ENCODE measurements at places on chromosomes 11 and 22.

- DNase-seq = no peak
Observed at GRCh38 chr11:82024760-82025159, 708.9 kb downstream of the FAM181B start.

DNA sequence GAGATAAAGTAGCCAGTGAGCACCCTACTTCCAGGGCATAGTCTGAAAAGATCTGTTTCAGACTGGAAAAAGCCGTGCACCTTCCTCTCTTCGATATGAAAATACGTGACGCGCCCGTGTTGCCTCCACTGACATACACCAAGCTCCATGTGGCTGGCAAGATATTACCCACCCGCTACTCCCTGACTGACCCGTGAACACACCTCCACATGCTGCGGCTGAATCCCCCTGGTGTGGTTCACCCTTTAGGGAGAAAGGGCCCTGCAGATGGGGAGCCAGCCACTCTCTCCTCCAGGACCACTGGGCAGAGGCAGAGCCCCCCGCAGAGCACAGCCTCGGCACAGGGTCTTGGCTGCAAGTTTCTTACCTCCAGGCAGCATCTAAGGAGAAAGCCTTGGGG, 245.0 kb downstream of the BRD1 start:
- no peak for DNase-seq

GRCh38 chr11:92707173-92707619, 262.3 kb upstream of the MTNR1B start:
- DNase-seq = peak; percentile 92

DNA sequence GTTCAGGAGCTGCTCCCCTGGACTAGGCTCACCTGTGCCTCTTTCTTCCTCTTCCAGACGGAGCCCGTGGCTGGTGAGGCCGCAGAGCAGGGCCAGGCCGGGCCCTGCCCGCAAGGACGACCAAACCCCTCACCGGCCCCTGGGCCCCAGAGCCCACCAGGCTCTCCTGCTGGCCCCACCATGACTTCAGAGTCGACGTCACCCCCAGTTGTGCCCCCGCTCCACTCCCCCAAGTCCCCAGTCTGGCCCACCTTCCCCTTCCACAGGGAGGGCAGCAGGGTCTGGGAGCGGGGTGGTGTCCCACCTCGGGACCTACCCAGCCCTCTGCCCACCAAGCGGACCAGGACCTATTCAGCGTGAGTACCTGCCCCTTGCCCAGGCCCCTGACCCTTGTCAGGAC, 11.0 kb downstream of the CSDC2 start:
- no peak for DNase-seq

DNA sequence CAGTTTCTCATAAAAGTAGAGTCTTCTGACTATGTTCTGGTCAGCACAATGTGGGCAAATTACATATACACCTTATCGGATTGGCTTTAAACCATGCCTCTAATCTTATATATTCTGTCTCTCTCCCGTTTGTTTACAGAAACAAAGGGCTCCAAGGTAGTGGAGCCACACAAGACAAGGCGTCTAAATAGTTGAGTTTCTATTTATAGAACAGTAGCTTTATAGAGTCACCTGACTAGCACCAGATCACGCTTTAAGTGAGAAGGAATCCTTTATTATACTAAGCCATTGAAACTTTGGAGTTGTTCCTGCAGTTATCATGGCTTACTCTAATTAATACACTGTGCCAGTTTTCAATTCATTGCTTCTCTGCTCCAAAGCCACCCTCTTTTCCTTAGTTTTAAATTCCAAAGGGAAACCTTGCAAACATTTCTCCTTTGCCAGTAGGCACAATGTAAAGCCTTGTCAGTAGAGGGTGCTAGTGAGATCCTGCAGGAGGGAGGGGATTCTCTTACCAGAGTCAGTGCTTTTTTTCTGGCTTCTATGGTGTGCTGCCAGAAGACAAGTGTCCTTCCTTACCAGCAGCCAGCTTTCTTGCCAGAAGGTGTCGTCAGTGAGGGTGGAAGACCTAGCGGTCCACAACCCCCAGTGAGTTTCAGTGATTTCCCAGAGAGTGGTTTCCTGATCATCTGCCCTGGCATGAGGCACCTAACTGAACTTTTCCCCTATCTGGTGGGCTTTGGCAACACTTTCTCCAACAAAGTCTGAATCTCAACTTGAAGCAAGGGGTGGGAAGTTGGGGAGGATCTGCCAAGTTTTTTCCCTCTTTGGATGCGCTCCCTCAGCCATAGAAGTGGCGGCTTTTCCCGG, 71.7 kb downstream of the RAB38 start:
- no peak for DNase-seq

DNA sequence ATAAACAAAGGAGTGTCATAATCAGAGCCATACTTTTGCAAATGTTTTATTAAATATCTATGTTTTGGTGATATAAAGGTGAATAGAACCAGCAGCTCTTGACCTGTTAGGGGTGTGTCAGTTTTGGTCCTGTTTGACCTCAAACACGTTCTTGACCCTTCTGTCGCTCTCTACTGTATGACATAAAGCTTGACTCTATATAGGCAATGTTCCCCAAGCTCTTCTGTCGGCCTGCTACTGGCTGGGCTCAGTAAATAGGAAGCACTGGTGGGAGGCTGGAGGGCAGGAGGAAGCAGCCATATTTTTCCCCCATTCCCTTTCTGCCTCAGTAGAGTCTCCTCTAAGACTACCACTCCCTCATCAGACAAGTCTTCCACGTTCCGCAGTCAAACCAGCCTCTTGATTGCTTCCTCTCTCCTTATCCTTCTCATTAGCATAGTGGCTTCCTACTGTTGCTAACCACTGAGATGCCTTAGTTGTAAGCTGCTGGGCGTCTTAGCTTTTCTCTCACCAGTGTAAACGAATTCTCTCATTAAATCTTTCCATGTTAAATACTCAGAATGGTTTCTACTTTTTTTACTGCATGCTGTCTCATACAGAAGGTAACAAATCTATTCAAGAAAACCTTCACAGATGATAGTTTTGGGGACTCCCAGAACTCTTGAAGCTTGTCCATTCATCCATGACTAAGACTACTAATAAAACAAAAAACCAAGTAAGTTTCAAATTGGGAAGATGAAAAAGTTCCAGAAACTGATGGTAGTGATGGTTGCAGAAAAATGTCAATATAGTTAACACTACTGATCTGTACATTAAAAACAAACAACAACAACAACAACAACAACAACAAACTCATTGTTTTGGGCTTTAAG, 3.3 kb downstream of the NPAT start:
- DNase-seq = no peak

DNA sequence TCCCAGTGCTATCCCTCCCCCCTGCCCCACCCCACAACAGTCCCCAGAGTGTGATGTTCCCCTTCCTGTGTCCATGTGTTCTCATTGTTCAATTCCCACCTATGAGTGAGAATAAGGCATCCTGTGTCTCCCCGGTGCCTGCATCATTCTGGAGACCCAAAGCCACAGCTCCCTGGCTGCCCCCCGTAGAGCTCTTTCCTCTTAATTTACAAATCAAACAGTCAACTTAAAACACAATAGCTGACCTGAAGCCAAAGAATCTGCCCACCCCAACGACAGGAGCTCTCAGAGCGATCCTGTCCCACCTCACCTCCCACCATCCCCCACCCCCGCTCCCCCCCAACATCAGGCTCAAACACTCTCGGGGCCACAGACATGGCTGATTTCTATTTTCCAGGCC, 558.3 kb downstream of the BRD1 start:
- DNase-seq = no peak

DNA sequence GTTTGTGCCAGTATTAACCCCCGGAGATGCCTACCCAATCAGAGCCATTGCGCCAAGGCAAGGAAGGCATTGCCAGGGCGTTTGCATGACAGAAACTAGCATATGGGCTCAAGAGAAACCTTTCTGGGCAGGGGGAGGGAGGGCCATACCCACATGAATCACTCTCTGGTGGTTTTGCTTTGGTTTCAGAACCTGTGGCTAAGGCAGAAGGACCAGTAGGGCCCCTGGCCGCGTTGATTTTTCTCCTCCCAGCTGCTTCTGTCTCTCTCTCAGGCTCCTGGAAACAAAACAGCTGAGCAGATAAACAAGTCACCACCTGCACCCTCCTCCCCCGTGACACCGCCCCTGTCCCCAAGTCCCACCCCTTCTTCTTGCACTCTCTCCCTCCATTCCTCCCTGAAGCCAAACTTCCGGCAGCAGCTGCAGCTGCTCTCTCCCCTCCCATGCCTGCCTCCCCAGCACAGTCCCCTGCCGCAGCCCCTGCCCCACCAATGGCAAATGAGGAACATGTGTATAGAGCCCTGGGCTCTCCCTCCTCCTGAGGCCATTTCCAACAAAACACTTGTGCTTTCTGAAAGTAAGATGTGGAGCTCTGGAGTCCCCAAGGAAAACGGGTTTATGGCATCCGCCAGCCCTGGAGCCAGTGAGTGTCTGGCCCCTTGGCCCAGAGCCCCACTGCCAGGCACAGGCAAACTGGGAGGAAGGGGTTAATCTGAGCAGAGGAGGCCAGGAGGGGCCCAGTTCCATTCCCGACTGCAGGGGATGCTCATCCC, 39.0 kb upstream of the ADA2 start:
- DNase-seq = peak; percentile 83

DNA sequence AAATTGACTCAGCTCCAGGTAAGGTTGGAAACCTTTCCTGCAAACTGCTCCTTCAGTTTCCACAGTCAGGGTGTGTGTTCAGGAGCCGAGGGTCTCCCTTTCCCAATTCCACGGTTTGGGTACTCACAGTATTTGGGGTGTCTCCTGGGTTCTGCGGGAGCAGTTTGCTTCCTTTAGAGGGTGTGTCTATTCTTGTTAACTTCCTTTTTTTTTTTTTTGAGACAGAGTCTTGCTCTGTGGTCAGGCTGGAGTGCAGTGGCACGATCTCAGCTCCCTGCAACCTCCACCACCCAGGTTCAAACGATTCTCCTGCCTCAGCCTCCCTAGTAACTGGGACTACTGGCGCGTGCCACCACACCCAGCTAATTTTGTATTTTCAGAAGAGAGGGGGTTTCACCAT, 251.4 kb downstream of the LUZP2 start:
- no peak for DNase-seq

DNA sequence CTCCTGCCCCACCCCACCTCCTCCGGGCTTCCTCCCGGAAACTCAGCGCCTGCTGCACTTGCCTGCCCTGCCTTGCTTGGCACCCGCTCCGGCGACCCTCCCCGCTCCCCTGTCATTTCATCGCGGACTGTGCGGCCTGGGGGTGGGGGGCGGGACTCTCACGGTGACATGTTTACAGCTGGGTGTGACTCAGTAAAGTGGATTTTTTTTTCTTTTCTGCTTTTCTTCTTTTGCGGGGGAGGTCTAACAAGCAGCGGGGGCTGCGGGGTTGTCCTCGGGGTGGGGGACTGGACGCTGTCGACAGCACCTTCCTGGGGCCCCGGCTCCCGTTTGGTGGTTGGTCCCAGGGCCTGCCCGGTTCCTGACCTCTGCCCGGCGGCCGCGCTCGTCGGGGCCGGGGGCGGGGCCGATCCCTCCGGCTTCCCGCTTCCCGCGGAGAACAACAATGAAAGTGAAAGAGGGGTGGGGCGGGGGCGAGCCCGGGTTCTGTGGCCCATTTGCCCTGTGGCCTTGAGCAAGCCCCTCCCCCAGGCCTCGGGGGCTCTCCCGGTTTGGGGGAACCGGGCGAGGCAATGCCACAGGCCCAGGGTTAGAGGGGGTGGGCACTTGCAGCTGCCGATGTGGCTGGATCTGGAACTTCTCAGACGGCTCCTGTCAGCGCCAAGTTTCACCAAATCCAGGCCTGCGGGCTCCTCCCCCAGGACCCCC, 975 bp upstream of the MDK start:
- no peak for DNase-seq

DNA sequence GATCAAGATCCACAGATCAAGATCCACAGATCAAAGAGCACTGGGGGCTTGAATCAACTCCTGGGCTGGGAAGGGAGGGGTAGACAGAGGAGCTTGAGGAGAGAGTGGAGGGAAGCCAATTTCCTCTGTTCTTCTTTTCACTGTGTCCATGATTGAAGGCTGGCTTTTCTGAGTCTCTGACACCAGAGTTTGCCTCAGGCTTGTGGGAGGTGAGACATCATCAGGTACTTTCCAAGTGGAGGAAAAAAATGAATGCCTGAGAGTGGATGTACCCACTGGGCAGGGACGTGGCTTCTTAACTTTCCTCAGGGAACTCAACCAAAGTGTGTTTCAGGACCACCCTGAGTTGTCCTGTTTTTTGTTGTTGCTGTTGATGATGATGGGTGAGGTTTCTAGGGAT, 11.0 kb upstream of the HEPHL1 start:
- no peak for DNase-seq

- no peak for DNase-seq
Observed at GRCh38 chr22:28810821-28811491, 10.6 kb upstream of the XBP1 start.

GRCh38 chr11:67409261-67409666, 5.4 kb downstream of the TBC1D10C start:
- DNase-seq = no peak

DNA sequence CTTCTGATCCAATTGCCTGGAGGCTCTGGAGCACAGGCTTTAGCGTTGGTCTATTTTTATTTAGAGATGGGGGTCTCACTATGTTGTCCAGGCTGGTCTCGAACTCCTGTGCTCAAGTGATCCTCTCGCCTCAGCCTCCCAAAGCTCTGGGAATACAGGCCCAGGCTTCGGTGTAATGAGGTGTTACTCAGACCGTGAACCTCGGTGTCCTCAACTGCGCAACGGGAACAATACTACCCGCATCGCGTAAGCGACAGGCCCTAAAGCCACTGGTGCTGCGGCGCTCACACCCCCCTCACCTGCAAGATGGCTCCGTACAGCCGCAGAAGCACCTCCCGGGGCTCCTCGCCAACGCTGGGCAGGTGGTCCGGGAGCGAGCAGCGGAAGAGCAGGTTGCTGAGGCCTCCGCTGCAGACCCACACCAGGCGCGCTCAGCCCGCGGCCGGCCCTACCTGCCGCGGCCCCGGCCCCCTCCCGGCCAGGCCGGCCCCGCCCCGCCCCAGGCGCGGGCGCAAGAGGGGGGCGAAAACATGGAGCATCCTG, 628 bp downstream of the CHKB start:
- peak; percentile 34 for DNase-seq
